Fibroblast of skin of left quadriceps (primary cell): ENCODE measurements at places on chromosomes 4 and X.

- no peak for DNase-seq
These were observed 270.2 kb downstream of the PAPSS1 start for GRCh38 chr4:107449611-107450369.

GRCh38 chr4:57462843-57463242 is 352.7 kb upstream of the IGFBP7 start:
- no peak for DNase-seq

- no peak for DNase-seq
These were observed 44.1 kb downstream of the NAA11 start for GRCh38 chr4:79281566-79282359.

GRCh38 chrX:84363051-84363450 is 139.2 kb downstream of the HDX start:
- no peak for DNase-seq

DNA sequence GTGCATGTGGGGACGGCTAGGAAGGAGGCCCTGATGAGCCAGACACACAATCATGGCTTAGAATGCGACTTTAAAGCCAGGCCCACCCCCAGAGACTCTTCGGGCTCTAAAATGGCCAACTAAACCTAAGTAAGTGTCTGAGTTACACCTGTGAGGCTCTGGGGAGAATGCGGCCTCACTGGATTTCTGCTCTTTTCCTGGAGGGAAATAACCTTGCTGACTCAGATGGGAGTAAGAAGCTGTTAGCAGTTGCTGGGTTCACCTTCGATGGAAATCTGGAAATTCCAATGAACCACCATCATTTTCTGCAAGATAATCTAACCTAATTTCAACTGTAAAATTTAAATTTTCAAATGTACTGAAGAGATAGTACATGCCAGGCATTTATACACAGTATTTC is 97.6 kb upstream of the MAML3 start:
- no peak for DNase-seq

DNA sequence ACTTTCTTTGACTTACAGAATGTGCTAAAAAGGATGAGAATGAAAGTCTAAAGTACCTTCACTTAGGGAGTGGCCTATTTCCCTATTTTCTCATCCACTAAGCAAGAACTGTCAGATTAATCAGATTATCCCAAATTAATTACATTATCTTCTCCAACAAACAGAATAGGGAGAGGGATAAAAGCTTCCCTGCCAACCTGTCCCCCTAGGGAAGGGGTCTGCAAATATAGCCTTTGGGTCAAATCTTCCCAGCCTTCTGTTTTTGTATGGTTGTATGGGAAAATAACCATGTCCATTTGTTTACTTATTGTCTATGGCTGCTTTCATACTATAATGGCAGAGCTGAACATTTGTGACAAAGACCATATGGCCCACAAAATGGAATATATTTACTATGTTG is 57.1 kb upstream of the USP38 start:
- no peak for DNase-seq

DNA sequence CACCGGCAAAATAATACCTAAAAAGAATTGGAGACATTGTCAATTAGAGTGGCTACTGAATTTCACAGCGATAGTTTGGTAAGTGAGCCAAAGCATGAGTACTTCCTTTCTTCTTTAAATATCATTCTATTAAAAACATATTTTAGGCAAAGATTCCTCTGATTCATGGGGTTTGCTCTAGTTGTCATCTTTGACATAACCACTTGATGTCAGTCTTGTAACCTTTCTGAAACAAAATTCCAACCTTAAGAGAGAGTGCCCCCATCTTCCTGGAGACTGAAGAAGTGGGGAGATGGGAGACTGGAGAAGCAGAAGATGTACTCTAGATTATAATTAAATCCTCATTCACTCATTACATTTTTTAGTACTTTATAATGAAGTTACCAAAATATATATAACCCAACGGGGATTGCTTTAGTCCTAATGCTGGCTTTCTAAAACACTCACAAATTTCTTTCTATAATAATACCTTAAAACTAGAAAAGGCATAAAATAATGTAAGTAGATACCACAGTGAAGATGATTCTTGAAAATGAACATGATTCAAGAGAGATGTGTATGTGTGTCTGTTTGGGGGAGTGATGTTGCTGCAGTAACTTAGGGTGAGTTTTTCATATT is 96.4 kb downstream of the EMCN start:
- DNase-seq: peak; percentile 42

DNA sequence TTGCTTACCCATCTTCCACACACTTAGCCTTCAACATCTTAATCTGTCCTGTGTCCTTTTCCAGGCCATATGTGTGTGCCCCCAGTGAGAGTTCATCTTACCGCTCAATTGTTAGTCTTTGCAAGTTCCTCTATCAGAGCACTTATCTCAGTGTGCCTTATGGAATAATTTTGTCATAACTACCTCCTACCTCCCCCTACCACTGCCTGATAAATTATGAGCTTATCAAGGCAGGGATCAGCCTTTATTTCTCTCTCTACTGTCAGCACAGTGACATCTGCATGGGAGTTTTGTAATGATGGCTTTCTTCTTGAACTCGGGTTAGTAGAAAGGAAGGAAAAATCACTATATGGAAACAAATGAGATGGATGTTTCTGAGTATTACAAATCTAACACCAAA is 53.2 kb downstream of the MTM1 start:
- no peak for DNase-seq

- DNase-seq: peak; percentile 62
These were observed 150.6 kb downstream of the ADAMTS3 start for GRCh38 chr4:72418458-72418857.

DNA sequence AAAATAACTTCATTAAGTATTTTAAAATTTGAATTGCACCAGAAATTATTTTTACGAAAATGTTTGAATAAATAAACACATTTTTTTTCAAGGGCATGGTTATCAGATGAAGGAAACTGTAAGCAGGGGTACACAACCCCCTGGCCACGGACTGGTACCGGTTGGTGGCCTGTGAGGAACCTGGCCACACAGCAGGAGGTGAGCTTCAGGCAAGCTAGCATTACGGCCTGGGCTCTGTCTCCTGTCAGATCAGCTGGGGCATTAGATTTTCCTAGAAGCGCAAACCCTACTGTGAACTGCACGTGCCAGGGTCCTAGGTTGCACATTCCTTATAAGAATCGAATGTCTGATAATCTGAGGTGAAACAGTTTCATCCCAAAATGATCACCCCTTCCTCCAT is 1499.7 kb upstream of the AGA start:
- DNase-seq: no peak

DNA sequence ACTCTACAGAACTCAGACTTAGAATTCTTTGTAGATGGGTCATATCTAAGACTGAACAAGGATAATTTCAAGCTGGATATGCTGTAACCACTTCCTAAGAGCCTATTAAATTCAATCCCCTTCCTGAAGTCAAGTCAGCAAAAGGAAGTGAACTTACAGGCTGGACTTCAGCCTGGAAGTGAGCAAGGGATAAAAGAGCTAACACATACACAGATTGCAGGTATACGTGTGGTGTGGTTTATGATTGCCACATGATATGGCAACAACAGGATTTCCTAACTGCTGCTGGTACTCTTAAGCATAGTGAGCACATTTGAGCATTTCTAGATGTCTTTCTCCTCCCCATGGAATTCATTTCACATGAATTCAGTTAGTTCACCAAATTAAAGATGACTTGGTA is 38.2 kb upstream of the UXT start:
- no peak for DNase-seq

DNA sequence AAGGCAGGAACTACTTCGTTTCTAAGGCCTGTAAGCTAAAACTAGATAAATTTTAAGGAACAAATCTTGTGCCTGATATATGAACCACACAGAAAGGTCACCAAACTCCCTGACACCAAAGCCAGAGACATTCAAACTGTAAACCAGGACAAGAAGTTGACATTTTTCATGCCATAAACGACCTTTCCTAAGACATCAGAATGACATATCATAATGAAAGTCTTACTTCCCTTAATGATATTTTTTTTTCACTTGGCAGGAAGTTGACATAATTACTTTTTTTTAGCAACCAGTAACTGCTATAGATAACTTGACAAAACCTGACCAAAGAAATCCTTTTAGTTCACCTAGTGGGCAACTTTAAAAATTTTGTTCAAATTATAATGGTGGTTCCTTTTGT is 231.5 kb upstream of the AGTR2 start:
- DNase-seq: no peak

DNA sequence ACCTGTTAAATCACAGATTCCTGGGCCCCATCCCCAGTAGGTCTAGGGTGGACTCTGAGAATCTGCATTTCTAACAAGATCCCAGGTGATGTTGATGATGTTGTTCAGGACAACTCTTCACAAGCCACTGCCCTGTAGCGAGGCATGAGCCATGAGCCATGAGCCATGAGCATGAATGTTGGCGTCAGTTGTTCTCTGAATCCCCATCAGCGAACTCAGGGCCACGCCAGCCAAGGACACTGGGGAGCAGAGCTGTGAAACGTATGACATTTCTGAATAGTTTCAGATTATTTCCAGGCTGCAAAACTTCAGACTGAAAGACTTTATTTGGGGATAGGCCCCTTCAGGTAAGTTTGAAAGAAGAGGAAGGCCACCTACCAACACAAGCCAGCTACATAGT is 46.9 kb upstream of the HCCS start:
- no peak for DNase-seq

- DNase-seq: no peak
These were observed 868 bp downstream of the AFAP1 start for GRCh38 chr4:7938609-7939376.

- peak; percentile 55 for DNase-seq
These were observed 48.5 kb upstream of the EGFL6 start for GRCh38 chrX:13520936-13521335.

GRCh38 chr4:10053635-10054453 is 32.5 kb upstream of the SLC2A9 start:
- no peak for DNase-seq

DNA sequence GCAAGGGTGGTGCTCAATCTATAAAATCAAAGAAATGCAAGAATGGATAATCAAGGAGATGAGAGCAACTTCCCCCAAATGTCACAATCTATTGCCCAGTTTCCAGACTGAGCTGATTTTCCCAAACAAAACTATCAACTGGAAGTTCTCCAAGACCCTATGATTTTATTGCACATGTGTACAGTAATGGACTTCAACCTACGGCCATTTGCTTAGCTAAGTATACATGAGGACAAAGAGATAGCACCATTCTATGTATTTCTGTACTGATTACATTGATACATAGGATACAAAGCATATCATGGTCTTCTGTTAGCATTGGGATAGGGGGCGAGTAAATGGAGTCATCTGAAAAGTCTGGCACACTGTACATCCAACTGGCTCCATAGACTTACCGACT is 407.8 kb downstream of the GABRG1 start:
- no peak for DNase-seq

GRCh38 chr4:148171596-148171995 is 270.6 kb downstream of the NR3C2 start:
- DNase-seq: no peak

GRCh38 chr4:185334326-185334725 is 61.4 kb downstream of the LRP2BP start:
- DNase-seq: no peak

GRCh38 chr4:80138551-80139538 is 58.5 kb upstream of the PRDM8 start:
- peak; percentile 38 for DNase-seq

DNA sequence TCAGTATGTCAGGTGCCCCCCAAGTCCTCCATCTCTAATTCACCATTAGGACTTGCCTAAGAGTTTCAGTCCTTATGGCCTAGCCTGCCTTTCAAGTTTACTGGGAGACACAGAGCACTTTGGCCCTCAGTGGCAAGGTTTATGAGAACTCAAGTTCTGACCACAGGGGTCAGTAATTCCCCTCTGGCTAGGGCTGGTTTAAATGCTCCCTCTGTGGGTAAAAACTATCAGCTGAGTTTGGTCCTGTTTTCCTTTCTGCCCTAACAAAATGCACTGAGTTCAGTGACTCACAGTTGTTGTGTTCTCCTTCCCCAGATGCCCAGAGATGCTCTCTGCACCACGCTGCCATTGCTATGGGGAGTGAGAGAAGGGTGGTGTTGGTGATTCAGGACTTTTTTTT is 163.2 kb downstream of the RELL1 start:
- DNase-seq: no peak
